ENCODE measurements at places on chromosomes 7 and 10.
A peak's percentile ranks its signal among the peaks of the same experiment; 100 is the strongest.

GRCh38 chr7:46714904-46715303, 793.8 kb upstream of the IGFBP3 start:
- DNase-seq, result no peak

DNA sequence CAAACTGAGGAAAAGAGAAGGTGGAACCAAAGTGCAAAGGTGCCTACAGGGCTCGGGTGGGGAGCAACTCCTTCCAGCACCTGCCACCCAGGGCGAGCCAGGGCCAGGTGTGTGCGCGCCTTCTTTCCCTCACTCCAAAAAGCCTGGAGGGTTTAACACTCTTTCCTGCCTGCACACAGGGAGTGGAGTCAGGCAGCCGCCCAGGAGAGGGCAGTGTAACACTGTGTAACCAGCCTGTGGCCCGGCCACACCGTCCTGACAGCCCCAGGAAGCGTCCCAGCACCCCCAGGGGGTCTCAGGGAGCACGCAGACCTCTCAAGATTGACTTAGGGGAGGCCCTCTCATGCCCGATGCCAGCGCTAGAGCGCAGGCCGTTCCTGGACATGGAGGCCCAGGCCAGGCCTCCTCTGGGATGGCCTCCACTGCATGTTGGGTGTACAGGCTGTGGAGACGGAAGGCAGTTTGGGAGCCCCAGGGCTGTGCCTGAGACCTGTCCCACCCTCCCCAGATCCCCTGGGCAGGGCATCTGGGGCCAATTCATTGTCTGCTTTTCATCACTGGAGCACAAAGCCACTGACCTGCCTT, 13.4 kb downstream of the BRI3 start:
- DNase-seq, result no peak

- DNase-seq, result no peak
These were observed 57.0 kb downstream of the CC2D2B start for GRCh38 chr10:95964756-95965155.

- DNase-seq, result no peak
These were observed 136.6 kb downstream of the ARID5B start for GRCh38 chr10:62037890-62038608.

DNA sequence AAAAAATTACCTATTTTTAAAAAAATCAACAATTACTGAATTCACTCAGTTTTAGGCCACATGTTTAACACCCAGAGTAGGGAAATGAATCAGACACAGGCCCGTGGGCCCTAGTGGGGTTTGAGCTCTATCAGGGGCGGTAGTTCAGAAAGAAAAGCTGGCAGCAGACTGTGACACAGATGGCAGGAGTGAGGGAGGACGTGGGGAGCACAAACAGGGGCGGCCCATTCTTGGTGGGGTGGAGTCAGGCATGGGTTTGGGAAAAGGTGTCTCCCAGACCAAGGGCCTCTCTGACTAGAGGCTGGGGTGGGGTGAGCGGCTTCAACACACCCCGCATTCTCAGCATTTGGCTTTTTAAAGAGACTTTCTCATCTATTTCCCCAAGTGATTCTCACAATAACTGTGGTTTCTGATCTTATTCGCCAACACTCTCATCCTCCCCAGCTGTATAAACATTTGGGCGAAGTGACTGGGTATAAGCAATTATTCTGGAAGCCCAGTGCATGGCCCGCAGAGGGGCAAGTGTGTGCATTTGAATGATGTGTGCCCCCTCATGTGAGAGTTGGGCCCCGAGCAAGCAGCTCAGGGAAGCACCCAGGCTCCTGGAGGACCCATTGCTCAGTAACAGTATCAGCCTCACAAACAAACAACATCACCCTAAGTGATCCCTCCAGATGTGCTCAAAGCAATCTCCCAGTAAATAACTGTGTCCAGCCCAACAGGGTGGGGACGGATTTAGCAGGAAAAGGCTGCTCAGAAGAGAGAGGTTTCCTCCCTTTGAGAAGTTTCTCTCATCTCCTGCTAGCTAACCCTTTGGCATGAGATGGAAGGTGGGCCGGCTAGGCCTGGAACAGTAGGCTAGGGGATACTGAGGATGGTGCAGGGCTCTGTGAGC, 437.6 kb upstream of the ZMIZ1 start:
- no peak for DNase-seq

- no peak for DNase-seq
These were observed 38.1 kb downstream of the LDB3 start for GRCh38 chr10:86706401-86706841.

- DNase-seq, result no peak
These were observed 372.0 kb upstream of the C7orf33 start for GRCh38 chr7:148218603-148219002.

DNA sequence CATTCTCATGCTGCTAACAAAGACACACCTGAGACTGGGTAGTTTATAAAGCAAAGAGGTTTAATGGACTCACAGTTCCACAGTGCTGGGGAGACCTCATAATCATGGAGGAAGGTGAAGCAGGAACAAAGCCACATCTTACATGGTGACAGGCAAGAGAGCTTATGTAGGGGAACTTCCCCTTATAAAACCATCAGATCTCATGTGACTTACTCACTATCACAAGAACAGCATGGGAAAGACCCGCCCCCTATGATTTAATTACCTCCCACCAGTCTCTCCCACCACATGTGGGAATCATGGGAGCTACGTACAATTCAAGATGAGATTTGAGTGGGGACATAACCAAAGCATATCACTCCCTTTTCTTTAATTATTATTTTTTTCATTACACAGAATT, 16.6 kb downstream of the COL28A1 start:
- no peak for DNase-seq

DNA sequence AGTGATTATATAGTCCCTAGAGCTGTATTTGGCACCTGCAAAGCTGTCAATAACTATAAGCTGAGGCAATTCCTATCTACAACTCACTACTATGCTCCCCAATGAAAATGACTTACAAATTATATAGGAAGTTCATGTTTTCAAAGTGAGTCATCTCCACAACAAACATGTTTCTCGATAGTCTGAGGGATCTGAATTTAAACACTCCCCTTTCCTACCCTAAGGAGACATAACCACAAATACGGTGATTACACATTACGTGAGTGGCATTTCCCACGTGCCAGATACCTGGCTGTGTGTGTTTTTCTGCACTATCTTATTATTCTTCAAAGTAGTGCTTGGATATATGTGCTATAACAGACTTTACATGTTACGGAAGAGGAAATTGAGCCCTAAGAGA, 122.5 kb upstream of the C1QL3 start:
- DNase-seq, result no peak

DNA sequence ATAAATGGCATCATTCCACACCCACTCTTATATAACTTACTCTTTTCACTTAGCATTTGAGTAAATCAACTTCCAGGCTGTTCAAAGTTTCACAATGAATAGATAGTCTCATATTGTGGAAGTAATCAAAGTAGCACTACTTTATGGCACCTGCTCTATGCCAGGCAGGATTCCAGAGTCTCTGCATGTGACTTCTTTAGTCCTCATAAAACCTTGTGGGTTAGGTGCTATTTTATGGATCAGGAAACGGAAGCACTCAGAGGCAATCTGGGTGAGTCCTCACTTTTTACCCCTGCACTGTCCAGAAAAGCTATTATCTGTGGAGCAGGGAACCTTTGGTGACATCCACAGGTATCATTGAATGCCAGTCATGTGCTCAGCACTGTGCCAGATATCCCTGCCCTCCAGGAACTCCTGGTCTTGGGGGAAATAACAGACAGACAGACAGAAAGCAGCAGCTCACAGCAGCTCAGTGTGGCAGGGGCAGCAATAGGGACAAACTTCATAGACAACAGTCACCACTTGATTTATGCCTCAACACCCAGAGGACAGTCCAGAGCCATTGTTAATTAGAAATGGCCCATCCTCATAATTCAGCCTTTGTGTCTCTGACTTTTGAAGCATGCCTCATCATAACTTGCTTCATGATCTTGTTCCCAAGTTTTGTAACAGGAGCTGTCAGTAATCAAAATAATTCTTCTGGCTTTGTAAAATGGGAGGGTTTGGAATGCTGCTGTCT, 160.6 kb downstream of the SEC23IP start:
- DNase-seq, result no peak

GRCh38 chr7:158727690-158728089, 23.1 kb upstream of the NCAPG2 start:
- DNase-seq, result no peak

- no peak for DNase-seq
These were observed 135.4 kb downstream of the EMX2 start for GRCh38 chr10:117677890-117678500.

DNA sequence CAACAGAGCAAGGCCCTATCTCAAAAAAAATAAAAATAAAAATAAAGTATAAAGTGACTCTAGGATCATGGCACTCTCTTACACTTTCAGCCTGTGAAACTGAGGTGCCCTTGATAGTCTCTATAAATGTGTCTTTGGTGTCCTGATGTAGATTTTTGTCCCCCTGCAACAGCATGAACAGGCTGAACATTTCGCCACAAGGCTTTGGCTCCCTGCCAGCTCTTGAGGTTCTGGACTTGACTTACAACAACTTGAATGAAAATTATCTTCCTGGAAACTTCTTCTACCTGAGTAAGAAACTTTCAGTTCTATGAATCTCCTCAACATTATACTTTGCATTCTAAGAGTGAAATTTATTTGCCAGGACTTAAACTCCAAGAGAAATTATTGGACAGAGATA, 48.1 kb upstream of the BMS1 start:
- DNase-seq, result no peak

- DNase-seq, result no peak
These were observed 77.6 kb downstream of the RALA start for GRCh38 chr7:39700932-39701331.

GRCh38 chr7:95470452-95470851, 15.3 kb upstream of the ASB4 start:
- no peak for DNase-seq

GRCh38 chr10:104328896-104329710, 9.2 kb downstream of the ITPRIP start:
- DNase-seq, result peak; percentile 70

- no peak for DNase-seq
These were observed 60.2 kb downstream of the ZNF467 start for GRCh38 chr7:149713061-149713730.

DNA sequence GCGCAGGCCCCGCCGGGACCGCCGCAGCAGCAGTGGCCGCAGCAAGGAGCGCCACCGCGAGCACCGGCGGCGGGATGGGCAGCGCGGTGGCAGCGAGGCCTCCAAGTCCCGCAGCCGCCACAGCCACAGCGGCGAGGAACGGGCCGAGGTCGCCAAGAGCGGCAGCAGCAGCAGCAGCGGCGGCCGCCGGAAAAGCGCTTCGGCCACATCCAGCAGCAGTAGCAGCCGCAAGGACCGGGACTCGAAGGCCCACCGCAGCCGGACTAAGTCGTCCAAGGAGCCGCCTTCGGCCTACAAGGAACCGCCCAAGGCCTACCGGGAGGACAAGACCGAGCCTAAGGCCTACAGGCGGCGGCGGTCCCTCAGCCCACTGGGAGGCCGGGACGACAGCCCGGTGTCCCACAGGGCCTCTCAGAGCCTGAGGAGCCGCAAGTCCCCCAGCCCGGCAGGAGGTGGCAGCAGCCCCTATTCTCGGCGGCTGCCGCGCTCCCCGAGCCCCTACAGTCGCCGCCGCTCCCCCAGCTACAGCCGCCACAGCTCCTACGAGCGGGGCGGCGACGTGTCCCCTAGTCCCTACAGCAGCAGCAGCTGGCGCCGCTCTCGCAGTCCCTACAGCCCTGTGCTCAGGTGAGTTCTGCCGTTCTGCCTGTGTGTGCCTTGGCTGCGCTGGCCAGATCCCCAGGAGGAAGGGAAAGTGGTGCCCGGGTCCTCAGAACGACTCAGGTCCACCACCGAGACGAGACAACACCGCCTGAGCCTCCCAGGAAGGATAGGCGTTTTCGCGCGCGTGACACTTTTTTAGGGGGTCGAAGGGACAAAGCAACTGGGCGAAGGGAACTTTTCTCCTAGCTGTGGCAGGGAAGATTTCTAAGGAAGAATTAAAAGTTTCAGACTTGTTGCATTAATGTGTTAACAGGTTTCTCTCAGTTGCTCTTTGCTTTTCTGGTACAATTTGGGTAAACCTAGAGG, 1.5 kb downstream of the CDK13 start:
- peak; percentile 49 for DNase-seq

- DNase-seq, result no peak
These were observed 262.0 kb upstream of the ZWINT start for GRCh38 chr10:56623064-56623463.

GRCh38 chr7:43244232-43244631, 131.8 kb downstream of the HECW1 start:
- no peak for DNase-seq

DNA sequence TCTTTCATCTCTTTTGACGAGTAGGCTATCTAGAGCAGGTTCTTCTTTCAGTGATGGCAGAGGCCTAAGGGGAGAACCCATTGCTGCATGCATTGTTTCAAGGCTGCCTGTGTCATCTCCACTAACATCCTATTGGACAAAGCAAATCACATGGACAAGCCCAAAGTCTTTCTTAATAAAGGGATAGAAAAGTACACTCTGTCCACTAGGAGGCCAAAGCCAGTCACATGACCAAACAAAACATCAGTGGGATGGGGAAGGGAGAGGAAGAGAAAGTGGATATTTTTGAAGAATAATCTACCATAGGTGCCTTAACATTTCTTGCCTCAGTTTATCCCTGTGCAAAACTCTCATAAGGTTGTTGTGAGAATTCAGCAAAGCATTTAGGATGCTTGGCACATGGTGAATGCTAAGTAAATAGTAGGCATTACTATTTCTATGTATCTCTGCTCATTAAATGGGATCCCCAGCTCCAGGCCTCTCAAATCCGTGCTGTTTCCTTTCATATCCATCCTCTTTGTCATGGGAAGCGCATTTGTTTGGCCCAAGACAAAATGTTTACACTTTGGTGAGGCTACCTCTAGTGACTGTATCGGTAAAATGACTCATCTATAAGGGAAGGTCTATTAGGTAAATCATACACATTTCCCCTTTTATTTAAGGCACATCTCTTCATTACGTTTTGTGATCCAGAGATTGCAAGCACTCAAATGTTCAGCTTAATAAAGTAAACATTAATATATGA, 16.7 kb upstream of the CADPS2 start:
- DNase-seq, result no peak

DNA sequence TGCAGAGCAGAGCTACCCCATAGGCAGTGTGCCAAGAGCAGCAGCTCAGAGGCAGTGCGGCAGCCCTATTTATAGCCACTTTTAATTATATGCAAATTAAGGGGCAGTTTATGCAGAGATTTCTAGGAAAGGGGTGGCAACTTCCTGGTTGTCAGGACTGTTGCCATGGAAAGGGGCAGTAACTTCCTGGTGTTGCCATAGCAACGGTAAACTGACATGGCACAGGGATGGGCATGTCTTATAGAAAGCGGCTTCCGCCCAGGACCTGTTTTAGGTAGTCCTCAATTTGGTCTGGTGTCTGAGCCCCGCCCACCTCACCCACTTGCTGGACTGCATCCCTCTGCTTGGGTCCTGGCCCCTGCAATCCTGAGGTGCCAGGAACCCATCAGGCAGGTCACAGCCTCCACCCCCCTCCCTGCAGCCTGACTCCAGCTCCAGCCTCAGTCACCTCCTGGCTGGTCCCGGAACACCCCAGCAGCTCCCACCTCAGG, 115.8 kb downstream of the TMEM130 start:
- DNase-seq, result no peak

- DNase-seq, result no peak
These were observed 608.2 kb downstream of the PARD3 start for GRCh38 chr10:34206935-34207268.

Measured in activated CD8-positive, alpha-beta memory T cell treated with anti-CD3 and anti-CD28 coated beads for 4 hours (primary cell).